ENCODE measurements at places on chromosomes 12 and 14.

GRCh38 chr14:51981218-51981854, 8.0 kb upstream of the RTRAF start:
- no peak for DNase-seq

DNA sequence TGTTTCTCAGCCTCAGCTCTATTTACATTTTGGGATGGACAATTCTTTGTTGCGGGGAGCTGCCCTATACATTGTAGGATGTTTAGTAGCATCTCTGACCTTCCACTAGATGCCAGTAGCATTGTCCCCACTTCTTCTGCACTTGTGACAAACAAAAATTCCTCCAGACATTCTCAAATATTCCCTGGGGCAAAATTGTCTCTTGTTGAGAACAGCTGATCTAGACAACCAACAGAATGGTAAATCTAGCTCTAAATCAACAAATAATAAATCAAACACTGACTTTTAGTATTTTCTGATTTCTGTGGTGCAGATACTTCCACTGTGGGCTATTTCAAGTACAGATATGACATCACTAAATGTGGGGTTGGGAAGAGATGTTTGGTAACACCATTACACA, 60.7 kb downstream of the MSRB3 start:
- DNase-seq, result no peak

GRCh38 chr12:3658327-3659163, 94.4 kb downstream of the CRACR2A start:
- peak; percentile 36 for DNase-seq

DNA sequence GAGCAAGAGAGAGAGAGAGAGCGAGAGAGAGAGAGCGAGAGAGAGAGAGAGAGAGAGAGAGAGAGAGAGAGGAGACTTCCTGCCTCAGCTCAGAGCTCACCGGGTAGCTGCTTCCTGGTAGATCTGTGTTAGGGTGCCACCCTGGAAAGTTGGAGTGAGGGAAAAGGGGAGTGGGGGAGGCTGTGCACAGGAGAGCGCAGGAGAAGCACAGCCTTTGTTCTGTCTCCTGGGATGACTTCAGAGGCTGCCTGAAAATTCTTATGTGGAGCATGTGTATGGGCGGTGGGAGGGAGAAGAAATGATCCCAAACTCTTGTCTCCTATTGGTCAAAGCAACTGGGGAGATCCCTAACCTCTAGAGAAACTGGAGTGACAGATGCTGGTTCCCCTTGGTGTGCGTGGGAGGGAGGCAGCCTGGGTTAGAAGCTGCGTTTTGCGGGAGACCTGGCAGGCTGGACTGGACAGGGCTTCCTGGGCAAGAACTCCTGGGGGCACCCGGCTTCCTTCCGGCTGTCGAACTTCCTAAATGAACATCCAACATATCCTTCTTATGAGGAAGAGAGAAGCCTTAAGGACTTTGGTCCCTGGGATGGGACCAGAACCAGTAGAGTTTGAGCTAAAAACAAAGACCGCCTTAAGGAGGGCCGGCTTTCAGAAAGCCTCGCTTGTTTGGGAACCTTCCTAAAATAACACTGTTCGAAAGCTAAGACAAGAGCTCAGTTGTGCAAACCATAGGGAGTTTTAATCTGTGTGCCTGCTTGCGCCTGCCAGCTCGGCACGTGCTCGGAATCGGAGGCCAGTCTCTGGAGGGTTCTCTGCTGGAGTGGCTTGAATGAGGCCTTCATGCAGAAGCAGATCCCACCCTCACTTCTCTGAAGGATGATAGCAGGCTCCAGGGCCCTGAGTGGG, 30.4 kb upstream of the BEGAIN start:
- DNase-seq, result no peak

DNA sequence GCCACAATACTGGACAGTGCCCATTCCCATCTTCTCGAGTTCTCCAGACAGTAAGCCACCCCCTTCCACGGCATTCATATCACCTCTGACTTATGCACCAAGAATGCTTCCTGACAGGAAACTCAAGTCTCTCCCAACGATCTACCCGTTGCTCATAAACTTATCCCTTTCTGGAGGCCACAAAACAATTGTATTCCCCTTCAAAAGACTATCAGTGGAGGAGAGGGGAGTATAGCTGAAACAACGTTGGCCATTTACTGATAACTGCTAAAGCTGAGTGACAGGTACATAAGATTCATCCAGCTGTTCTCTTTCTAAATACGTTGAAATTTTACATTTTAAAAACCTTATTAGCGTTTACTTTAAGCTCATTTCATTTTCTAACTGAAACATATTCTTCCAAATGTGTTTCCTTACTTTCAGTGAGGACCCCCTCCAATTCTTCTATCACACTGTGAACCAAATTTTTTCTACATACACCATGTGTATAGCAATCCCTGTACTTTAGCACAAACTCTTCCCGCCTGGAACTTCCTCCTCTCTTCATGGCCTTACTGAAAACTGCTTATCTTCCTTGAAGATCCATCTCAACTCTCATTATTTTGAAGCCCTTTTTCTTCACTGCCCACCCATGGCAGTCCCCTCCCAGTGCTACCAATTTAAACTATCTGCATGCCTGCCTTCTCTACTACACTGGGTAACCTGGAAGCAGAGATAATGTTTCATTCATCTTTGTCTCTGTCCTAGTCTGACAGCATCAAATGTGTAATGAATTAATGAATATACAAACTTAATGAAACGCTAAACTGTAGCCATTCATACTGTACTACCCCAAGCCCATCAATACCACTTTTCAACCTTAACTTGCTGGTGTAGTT, 28.8 kb downstream of the ATXN2 start:
- DNase-seq, result peak; percentile 86

- no peak for DNase-seq
These were observed 16.0 kb downstream of the AHSA1 start for GRCh38 chr14:77473921-77474320.

- DNase-seq, result peak; percentile 57
These were observed 231.4 kb downstream of the PCNX1 start for GRCh38 chr14:71138448-71139293.

DNA sequence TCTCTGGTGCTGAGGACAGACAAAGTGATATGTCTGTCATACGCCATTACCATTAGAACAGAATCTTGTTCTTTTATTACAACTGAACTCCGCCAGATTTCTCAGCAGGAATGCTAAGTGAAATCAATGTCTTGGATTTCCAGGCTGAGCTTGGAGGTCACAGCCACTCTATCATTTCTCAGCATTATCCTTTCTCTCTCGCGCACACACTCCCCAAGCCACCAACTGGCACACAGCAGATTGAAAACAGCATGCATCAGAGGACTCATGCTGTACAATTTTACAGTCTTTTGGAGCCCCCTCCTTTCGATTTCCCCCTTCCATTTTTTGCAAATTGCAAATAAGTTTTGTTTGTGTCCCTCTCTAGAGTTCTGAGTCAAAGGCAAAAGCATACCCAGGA, 348.6 kb downstream of the SOX5 start:
- no peak for DNase-seq

DNA sequence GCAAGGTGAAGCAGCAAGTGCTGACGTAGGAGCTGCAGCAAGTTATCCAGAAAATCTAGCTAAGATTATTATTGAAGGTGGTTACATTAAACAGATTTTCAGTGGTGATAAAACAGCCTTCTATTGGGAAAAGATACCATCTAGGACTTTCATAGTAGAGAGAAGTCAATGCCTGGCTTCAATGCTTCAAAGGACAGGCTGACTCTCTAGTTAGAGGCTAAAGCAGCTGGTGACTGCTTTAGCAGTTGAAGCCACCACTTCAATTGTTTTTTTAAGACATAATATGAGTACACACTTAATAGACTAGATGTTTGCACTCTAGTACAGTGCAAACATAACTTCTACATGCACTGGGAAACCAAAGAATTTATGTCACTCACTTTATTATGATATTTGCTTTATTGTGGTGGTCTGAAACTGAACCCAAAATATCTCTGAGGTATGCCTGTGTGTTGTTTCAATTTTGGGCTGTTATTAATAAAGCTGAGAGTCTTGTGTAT, 1026.9 kb upstream of the FOXG1 start:
- DNase-seq, result no peak

- DNase-seq, result no peak
These were observed 72.2 kb downstream of the SPTB start for GRCh38 chr14:64807551-64807950.
